ENCODE measurements at places on chromosomes 3 and 15. TPM values are rescaled to one million over a fixed set of nuclear protein-coding genes. Genes with fewer than 3 reads are reported as not detected.

ACP3 gene
- total RNA-seq, result 2.5 TPM

MESP2 gene
- 0.96 TPM for total RNA-seq

GOLGA8J gene
- total RNA-seq, result not detected

SOX14 gene
- total RNA-seq, result not detected

FANCD2OS gene
- total RNA-seq, result not detected

ACKR2 gene
- 5.6 TPM for total RNA-seq

PLCH1 gene
- total RNA-seq, result not detected

TUSC7 gene
- not detected for total RNA-seq

ANKUB1 gene
- not detected for total RNA-seq

WDR93 gene
- total RNA-seq, result 0.32 TPM

ADAMTS17 gene
- total RNA-seq, result 2.3 TPM

NRROS gene
- 20.7 TPM for total RNA-seq

IL20RB gene
- 3.6 TPM for total RNA-seq

RHOV gene
- not detected for total RNA-seq

HHATL gene
- 0.48 TPM for total RNA-seq

CAND2 gene
- total RNA-seq, result 1.7 TPM

WNT7A gene
- not detected for total RNA-seq

CASR gene
- not detected for total RNA-seq

ENTPD3 gene
- 1.1 TPM for total RNA-seq

STRC gene
- total RNA-seq, result 0.10 TPM

PKM gene
- total RNA-seq, result 414 TPM

SERPINI2 gene
- not detected for total RNA-seq

ADGRG7 gene
- total RNA-seq, result not detected

ZNF660 gene
- 4.8 TPM for total RNA-seq

EFCAB12 gene
- total RNA-seq, result 1.1 TPM

PRTG gene
- 1.00 TPM for total RNA-seq

PAQR5 gene
- 0.74 TPM for total RNA-seq

ANKRD34C gene
- not detected for total RNA-seq

RETNLB gene
- not detected for total RNA-seq

CRABP1 gene
- total RNA-seq, result not detected

TERC gene
- total RNA-seq, result 9.8 TPM
